ENCODE measurements at places on chromosomes 7 and 10.

DNA sequence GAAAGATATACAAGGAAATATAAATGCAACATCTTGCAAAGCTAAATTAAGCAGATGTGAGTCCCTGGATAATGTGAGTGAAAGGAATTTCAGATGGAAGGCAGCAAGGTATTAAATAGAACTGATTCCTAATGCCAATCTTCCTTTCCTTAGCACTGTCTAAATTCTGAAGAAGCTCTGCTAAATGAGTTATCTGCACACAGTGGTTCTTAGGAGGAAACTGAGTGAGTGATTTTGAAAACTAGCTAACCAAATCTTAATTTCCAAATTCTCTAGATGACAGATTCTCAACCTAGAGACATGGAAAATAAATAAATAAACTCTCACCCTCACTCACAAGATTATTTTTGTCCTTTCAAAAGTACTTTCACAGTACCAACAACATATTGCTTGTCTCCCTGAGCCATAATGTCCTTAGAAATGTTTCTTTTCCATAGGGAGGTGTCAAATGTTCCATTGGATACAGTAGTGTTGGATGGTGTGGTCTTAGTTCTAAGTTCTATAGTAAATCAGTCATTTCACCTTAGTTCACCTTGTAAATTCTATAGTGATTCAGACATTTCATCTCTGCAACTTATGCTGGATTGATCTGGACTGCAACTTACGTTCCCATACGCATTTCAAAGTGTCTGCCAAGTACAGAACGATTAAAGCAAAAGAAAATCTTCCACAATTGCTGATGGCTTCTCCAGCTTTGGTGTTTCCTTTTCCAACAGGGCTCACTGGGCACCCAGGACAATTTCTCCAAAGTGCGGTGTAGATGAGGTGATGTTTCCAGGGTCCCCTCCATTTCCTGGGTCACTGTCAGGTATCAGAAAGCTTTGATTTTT lies 145.4 kb upstream of the FAM171A1 start:
- DNase-seq: no peak

DNA sequence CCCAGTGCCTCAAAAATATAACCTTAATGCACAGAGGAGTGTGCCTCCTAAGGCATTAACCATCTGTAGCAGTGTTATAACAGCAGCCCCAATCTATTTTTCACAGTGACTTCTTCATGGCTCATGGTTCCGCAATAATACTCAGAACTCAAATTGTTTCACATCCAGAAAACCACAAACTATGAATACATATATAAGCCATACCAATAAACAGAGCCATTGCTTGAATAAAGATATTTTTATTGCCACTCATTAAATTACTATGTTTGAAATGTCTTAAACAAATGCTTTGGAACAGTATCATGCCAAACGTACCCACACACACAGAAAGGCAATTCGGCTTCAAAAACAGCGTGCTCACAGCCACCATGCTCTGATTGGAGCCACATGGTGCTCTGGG lies 629.3 kb upstream of the NRP1 start:
- DNase-seq: no peak

DNA sequence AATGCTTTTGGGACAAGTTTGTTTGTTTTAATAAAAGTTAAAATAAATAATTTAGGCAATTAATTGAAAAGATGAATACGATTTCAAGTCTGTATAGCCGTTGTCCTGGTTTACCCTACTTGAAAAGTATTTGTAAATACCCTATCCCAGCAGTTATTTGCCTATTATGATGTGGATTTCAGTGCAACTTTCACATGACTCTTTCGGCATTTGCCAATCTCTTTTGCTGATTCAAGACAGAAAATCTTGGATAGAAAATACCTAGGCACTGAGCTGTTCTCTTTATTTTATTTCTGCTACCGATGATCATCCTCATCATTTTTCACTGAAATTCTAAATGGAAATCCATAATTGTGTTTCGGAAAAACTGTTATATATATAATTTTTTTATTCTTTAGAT lies 125.9 kb upstream of the FZD8 start:
- DNase-seq: no peak

GRCh38 chr10:133163889-133164815 lies 4.1 kb downstream of the KNDC1 start:
- DNase-seq: no peak

All from MCF 10A (cell line).